Activated naive CD4-positive, alpha-beta T cell treated with anti-CD3 and anti-CD28 coated beads, Interleukin-2, amount 10 ng/mL, durations not matched to agents 5 hours and 36 hours (primary cell): ENCODE measurements at places on chromosomes 5 and 9. TPM values are rescaled to one million over a fixed set of nuclear protein-coding genes. Genes with fewer than 3 reads are reported as not detected.

CRB2 gene
- not detected for total RNA-seq

PCDHGA10 gene
- 0.05 TPM for total RNA-seq

FYB1 gene
- 318 TPM for total RNA-seq

LCN15 gene
- not detected for total RNA-seq

FGF18 gene
- 0.12 TPM for total RNA-seq

CDKN2B-AS1 gene
- total RNA-seq, result 6.6 TPM
